ENCODE measurements at places on chromosomes 16 and 17.

DNA sequence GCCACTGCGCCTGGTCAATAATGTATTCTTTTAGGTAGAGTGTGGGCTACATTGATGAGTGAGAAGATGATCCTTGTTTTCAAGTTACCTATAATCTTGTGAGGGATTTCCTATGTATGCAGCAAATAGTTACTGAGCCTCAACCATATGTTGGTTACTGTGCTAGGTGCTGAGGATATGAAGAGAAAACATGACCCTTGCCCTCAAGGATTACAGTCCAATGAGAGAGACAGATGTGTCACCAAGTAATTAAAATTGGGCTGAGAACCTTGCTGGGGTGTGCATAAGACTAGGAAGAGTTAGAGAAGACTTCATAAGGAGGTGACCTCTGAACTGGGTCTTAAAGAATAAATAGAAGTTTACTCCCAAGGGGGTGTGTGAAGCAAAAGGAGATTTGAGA lies 7.4 kb downstream of the POLR2A start:
- no peak for DNase-seq

DNA sequence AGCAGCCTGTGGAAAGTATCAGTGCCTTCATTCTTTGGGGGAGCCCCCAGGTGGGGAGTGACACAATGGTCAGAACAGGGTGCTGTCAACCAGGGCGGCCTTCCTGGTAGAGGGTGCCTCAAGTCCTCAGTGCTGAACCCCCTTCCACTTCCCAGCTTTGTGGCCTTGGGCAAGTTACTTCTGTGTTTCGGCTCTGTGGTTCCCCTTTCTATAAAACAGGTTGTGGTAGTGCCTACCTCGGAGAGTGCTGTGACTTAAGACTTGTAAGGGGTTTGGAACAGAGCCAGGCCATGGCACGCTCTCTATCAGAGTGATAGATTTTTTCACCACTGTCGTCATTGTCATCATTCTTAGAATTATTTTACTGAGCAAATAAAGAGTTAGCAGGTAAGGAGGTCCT lies 141.1 kb downstream of the CCDC182 start:
- DNase-seq = no peak

DNA sequence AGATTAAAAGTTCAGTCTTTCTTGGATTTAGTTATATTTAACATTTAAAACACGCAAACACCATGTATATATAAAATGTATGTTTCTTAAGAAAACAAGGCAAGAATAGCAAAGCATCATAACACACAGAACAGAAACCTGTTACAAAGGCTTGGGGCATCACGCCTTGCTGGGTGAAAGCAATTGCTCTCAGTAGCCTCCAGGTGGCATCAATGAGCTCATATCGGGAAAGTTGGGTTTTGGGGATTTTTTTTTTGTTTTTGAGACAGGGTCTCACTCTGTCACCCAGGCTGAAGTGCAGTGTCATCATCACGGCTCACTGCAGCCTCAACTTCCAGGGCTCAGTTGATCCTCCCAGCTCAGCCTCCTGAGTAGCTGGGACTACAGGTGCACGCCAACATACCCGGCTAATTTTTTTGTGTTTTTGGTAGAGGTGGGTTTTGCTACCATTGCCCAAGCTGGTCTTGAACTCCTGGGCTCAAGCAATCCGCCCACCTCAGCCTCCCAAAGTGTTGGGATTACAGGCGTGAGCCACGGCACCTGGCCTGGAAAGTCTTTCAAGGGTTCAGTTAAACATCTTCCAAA lies 56.9 kb downstream of the CYB5D2 start:
- no peak for DNase-seq

DNA sequence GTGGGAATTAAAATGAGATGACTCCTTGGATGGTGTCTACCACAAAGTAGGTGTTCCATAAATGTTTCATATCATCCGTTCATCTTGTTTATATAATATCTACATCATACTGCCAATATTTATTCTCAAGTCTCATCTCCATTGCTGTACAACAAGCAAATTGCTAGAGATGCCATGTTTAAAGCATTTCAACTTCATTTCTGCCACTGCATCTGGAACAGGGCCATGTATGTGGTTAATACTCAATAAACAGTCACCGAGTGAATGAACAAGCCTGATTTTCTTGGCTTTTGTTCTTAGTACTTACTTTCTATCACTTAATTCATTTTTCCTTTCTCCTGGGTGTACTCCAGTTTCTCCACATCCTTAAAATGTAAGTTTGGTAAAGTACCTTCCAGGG lies 107.6 kb downstream of the KCNJ2 start:
- no peak for DNase-seq

DNA sequence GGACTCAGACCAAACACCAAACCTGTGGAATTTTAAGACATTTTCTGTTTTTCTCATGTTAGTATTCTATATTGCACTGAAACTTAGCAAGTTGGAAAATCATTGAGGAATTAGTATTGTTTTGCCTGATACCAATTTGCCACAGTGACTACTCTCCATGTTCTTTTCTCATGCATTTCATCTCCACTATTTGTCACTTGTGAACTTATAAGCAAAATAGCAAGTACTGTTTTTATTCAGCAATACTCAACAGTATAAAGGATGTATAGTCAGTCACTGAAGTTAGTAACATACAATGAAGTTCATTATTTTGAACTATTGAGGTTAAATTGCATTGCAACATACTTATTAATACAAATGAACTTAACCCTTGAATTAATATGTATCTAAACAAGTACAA lies 5.8 kb upstream of the VPS35L start:
- no peak for DNase-seq

DNA sequence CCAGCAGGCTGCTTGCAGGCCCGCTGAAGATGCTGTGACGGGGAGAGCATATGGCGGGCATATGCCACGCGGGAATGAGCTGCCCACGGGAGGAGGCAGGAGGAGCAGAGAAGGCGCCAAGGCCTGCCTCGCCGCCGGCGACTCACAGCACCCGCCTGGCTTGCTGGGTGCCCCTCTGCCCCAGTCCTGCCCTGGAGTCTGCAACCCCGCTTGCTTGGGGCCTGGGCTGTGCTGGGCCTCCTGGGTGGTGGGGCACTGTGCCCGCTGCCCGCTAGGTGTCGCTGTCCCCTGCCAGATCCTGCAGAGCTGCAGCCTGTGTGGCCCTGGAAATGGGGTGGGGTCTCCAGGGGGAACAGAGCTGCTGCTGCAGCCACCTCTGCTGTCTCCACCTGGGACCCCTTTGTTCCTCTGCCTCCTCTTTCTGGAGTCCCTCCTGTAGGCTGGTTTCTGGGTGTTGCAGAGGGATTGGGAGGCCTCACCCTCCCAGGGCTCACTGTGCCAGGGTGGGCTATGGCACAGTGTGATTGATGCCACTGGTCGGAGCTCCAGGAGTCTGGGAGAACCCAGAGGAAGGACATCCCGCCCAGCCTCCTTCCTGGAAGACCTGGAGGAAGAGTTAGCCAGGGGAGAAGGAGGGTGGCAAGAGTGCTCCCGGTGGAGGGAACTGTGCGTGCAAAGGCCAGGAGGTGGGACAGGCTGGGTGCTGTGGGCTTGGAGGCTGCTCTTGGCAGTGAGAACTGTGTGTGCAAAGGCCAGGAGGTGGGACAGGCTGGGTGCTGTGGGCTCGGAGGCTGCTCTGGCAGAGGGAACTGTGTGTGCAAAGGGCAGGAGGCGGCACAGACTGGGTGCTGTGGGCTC lies 141.0 kb upstream of the CIBAR2 start:
- DNase-seq = peak; percentile 78

DNA sequence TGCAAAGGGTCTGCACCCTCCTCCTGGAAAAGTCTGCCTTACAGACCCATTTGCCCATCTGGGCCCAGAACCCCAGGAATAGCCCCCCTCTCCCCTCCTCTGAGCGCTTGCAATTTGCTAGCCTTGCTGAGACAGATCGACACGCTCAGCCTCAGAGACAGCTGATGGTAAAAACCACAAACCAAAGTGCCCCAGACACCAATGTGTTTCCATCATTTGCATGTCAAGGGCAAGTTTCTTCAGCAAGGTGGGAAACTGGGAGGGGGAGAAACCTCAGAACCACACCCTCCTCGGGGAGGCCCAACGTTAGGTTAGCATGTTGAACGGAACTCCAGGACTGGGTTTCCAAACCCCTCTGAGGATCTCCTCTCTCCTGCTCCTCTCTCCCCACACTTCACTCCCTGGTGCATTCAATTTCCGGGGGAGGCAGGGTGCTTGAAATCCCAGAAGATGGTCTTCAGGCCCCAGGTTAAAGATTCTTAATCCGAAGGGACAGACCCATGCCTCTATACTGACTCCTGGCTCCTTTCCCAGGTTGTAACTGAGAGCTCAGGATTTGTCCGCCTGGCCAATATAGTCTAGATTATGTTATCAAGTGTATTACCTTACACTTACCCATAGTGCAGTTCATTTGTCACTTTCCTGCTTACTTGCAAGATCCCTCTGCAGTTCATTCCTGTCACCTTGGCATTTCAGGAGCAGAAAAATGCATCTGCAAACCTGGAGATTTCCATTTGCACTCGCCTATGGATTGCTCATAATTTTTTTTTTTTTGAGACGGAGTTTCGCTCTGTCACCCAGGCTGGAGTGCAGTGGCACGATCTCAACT lies 1.3 kb upstream of the CUEDC1 start:
- no peak for DNase-seq

- DNase-seq = no peak
These were observed 1629.2 kb downstream of the CDH8 start for GRCh38 chr16:60407034-60407433.

GRCh38 chr17:50571681-50572080 lies 11.2 kb downstream of the CACNA1G start:
- no peak for DNase-seq

DNA sequence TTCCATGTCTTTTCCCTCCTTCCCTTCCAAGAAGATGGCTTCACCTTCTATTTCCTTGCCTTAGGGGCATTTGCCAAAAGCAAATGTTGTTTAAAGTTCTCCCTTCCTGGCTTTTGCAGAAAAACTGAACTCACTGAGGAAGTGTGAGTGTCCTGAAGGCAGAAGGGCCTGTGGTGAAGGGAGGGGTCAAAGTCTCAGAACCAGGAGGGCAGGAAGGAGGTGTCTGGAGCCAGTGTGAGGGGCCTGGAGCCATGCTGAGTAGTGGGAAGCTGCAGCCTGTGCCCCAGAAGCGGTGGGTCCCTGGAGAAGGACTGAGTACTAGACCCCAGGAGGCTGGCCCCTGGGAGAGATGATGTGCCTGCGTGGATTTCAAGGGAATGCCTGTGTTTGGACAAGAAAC lies 23.8 kb upstream of the SUPT4H1 start:
- no peak for DNase-seq

DNA sequence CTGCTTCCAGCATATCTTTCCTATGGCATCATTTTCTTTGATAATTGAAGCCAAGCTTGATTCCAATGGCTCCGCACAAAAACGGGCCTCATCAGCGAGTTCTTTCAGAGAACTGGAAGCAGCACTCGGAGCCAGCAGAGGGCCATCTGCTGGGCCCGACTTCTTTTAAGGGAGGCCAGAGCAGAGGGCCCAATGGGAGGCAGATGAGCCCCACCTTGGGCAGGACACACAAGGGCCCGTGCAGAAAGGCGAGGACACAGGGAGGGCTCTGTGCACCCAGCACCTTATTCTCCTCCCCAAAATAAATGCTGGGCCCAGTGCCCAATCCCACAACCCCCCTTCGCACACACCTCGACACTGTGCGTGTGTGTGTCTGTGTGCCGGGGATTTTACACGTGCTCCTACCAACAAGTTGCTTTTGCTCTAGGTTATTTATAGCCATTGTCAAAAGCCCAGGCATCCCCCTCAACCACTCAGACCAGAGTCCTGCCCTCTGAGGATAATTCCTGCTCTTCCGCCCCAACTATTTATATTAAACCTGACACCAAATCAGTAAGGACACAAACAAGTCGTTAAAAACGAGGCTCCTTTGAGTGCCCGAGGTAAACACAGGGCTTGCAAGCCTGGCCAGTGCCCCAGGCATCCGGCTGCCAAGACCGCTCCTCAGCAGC lies 6.8 kb downstream of the AXIN2 start:
- DNase-seq = no peak

GRCh38 chr16:14232106-14232864 lies 161.2 kb downstream of the MRTFB start:
- no peak for DNase-seq

DNA sequence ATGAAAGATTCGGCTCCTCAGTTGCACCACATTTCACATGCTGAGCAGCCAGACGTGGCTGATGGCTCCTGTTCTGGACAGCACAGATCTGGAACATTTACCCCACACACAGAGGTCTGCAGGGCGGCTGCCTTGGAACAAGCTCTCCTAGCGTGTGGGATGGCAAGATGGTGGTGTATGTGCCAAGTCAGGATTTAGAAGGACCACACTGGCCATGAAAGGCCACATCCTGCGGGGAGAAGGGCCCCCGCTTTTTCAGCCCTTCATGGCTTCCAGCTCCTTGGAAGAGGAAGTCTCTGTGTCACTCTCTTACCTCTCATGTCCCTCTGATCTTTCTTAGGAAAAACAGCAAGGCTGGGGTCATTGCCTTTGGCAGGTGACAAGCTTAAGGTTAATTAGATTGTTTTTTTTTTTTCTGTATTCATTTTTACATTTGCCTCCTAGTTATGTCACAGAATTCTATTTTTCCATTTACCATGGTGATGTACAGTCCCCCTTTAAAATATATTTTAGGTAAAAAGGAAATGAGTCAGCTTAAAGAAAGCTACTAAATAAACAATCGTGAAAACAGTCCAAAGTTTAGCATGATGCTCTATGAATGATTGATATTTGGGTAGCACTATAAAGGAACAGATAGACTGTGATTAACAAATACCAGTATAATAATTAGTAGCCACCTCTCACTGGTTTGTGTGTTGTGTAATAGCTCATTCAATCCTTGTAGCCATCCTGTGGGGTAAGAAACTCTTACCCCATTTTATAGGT lies 396.6 kb downstream of the CPPED1 start:
- DNase-seq = no peak

GRCh38 chr16:88727871-88728270 lies 21.6 kb downstream of the CTU2 start:
- no peak for DNase-seq

DNA sequence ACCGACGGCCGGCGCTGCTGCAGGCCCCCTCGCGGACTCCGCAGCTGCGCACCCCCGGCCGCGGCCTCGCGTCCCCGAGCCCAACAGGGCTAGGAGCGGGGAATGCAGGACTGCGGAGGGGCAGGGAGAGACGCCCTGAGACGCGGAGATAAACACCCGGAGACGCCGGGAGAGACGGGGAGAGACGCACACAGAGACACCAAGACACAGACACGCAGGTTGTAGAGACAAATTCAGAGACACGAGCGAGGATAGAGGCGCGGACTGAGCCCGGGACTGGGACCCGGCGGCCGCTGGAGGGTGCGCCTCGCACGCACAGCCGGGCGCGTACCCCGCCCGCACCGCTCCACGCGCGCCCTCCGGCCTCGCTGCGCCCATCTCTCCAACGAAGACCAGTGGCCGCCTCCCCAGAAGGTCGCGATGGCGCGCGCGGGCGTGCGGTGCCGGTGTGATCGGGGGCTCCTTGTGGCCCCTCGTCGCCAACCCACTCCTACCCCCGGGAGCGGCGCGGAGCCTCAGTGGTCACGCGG lies 902 bp downstream of the STAC2 start:
- DNase-seq = no peak

GRCh38 chr16:83970430-83970815 lies 2.4 kb downstream of the NECAB2 start:
- DNase-seq = peak; percentile 59

DNA sequence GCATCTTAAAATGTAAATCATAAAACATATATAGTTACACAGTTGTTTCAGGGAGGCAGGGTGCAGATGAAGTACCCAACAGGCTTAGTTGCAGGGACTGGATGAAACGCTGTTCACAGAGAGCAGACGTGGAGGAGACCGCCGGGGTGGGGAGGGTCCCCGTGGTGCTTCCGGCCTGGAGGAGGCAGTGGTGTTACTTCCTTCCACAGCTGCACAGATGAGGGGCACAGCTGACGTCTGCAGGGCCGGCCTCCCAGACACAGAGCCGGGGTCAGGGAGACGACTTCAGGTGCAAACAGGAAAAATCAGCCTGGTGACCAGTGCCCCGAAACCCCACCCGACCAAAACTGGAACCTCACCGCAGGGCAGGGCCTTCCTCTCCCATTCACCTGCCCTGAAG lies 17.1 kb downstream of the SPIRE2 start:
- DNase-seq = no peak
